ENCODE measurements at places on chromosomes 6 and 20.

GRCh38 chr20:1863296-1863695 lies 31.9 kb upstream of the SIRPA start:
- DNase-seq: no peak

- no peak for DNase-seq
Measured at GRCh38 chr6:133313068-133313467, 71.9 kb downstream of the EYA4 start.

GRCh38 chr20:44406572-44407137 lies 51.2 kb downstream of the HNF4A start:
- no peak for DNase-seq

- DNase-seq: no peak
Measured at GRCh38 chr6:12845224-12846004, 128.8 kb downstream of the PHACTR1 start.

GRCh38 chr6:111770263-111771093 lies 102.8 kb downstream of the FYN start:
- no peak for DNase-seq

DNA sequence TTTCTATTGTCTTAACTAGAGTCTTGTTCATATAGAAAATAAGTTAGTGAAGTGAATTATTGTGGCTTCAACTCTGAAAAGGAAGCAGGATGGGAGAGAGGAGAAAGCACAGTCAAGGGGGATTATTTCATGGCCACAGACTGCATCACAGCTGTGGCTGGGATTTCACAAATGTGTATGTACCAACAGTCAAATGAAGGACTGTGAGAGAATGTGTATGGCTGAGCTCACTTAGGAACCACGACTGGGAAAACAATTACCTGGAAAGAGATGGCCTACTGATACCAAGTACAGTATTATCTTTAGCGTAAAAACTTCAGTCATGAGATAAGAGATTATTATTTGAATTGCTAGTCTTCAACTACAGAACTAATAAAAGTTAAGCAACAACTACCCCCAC lies 54.9 kb downstream of the SESN1 start:
- no peak for DNase-seq

DNA sequence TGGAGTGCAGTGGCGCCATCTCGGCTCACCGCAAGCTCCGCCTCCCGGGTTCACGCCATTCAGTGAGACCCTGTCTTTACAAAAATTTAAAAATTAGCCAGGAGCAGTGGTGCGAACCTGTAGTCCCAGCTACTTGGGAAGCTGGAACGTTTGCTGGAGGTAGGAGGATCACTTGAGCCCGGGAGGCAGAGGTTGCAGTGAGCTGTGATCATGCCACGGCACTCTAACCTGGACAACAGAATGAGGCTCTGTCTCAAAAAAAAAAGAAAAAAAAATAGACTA lies 5.7 kb upstream of the PARD6B start:
- DNase-seq: no peak

DNA sequence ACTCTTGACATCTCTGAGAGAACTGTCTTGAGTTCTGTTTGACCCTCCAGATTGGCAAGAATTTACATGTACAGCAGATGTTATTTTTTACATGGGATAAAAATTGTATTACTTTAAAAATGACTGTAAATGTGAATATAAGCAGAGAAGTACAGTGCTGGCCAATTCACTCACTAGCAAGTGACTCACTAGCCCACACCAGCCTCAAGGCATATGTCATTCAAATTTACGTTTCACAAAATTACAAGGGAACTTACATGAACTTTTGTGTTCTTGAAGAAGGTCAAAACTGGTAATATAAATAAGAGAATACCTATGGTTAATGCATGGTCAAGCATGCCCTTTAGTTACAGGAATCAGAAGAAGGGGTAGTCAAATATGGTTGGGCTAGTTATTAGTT lies 54.0 kb upstream of the HMGCLL1 start:
- no peak for DNase-seq

GRCh38 chr6:24990944-24991809 lies 55.4 kb upstream of the RIPOR2 start:
- no peak for DNase-seq

- DNase-seq: no peak
Measured at GRCh38 chr20:11979306-11979990, 61.8 kb downstream of the BTBD3 start.

DNA sequence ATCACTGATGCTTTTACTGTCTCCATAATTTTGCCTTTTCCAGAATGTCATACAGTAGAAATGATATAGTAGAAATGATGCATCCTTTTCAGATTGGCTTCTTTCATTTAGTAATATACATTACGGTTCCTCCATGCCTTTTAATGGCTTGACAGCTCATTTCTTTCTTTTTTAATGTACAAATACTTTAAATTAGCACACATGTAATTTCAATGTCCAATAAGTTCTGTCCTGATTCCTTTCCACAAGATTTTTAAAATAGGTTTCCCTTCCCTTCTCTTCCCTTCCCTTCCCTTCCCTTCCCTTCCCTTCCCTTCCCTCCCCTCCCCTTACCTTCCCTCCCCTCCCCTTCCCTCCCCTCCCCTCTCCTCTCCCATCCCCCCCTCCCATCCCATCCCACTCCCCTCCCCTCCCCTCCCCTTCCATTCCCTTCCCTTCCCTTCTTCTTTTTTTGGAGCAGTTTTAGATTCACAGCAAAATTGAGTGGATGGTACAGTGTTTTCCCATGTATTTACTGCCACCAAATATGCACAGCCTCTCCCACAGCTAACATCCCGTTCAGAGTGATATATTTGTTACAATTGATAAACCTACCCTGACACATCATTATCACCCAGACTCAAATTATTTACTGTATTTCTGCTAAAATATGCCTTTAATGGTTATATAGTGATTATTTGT lies 398.8 kb downstream of the RNF144B start:
- no peak for DNase-seq

DNA sequence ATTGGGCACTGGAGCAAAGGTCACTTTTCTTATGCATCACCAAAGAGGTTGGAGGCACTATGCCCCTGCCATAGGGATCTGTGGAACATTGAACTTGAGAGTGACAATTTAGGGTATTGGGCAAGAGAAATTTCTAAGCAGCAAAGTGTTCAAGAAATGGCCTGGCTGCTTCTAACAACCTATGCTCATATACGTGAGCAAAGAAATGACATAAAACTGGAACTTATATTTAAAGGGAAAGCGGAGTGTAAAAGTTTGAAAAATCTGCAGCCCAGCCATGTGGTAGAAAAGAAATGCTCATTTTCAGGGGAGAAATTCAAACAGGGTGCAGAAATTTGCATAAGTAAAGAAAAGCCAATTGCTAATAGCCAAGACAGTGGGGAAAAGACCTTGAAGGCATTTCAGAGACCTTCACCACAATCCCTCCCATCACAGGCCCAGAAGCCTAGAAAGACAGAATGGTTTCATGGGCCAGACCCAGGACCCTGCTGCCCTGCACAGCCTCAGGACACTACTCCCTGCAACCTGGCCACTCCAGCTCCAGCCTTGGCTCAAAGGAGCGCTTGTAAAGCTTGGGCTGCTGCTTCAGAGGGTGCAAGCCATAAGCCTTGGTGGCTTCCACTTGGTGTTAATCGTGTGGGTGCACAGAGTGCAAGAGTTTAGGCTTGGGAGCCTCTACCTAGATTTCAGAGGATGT lies 24.4 kb downstream of the NCR2 start:
- no peak for DNase-seq

GRCh38 chr20:370151-370600 lies 10.4 kb upstream of the TRIB3 start:
- no peak for DNase-seq

DNA sequence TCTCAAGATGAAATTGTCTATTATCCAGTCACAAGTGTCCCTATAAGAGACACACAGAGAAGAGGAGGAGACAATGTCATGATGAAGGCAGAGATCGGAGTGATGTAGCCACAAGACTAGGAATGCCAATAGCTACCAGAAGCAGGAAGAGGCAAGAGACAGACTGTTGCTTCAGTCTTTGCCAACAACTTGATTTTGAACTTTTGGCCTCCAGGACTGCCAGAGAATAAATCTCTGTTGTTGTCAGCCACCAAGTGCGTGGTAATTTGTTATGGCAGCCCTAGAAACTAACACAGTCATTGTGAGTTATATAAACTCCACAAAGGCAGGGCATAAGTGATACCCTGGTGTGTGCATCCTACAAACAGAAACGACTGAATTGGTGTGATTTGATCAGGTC lies 517.0 kb downstream of the BTBD3 start:
- no peak for DNase-seq

DNA sequence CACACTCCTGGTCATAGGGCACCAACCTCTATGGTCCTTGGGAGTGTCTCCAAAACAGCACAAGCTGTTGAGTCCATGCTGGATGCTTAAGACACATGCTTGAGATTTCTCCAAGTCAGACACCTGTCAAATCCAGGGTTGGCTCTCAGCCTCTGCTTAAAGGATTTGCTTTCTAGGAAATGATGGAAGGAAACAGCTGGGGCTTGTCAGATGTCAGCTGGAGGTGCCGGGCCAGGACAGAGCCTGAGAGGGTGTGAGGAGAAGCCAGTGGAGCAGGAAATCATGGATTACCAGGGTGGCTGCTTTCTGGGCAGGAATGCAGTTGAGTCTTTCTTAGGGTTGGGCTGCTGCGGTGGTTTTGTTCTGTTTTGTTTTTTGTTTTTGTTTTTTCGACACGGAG lies 83.0 kb upstream of the FAM184A start:
- DNase-seq: no peak

DNA sequence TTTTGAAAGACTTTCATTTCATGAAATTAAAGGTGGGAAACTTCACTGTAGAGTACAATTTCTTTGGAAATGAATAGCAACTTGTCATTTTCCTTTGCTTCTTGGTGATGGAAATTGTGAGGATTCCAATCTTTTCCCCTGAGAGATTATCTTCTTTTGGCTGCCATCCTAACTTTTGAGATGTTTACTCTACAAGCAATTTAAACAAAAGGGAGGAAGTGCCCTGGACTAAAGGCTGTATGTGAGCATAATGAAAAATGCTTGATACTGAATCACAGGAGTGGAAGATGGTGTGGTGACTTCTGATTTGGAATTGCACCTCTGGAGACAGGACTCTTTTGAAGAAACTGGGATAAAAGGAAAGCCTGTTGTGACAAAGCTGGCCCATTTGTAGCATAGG lies 43.1 kb upstream of the JAG1 start:
- DNase-seq: no peak

GRCh38 chr6:134456226-134456625 lies 138.3 kb upstream of the SGK1 start:
- DNase-seq: no peak

DNA sequence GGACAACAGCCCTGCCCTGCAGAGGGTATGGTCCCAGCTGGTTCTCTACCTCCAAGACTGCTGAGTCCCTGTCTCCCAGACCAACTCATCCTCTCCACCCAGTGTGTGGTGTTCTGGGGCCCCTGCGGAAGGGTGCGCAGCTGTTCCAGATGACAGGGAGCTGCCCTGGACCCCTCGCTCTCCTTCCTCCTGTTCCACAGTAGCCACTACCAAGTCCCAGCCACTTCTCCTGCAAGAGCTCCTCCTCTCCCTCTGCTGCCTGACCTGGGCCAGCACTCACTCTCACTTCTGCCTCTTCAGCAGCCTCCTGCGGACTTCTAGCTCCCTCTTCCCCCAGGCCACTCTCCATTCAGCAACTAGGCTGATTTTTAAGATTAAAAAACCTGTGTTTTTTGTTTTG lies 40.1 kb upstream of the TMEM181 start:
- no peak for DNase-seq

GRCh38 chr20:61353261-61354000 lies 101.4 kb downstream of the CDH4 start:
- DNase-seq: no peak

DNA sequence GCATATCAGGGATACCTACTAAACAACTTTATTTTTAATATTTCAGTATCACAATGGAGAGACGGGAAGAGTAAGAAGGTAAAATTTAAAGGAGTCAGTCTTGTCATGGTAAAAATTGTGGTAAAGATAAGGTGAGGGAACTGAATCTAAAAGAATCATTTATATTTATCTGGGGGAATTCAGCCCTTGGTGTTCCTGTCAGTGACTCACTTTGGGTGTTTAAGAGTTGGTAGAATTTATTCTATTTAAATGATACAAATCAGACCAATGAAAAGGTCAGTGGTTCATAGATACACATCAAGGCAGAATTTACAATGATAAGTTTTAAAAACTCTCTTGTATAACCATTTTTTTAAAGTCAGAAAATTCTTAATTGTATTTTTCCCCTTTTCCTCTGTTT lies 164.4 kb downstream of the CDKAL1 start:
- DNase-seq: no peak

DNA sequence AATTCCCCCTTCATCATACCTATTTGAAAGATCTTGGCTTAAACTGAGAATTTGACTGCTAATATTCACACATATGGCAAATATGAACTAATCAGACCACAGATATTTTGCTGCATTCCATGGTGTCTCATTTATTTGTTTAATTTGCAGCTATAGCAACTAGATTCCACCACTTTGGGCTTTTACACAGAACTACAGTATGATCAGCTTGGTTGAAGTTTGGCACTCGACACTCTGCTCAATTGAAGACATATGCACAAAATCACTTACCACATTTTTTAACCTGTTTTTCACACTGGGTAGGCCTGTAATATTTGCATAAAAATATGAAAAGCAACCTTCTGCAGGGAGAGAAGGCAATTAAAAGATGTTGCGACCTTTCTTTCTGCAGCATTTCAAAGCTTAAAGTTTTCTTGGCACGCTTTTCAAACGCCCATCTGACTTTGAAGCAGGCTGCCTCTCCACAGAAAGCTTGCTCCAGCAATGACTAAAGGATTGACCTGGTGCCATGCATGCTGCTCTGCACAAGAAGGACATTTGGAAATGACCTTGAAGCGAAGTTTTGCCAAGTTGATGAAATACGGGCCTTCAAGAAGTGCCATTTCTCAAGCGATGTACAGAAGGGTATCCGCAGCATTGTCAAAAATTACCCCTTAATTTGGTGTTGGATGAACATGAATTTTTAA lies 126.7 kb downstream of the AIG1 start:
- no peak for DNase-seq

DNA sequence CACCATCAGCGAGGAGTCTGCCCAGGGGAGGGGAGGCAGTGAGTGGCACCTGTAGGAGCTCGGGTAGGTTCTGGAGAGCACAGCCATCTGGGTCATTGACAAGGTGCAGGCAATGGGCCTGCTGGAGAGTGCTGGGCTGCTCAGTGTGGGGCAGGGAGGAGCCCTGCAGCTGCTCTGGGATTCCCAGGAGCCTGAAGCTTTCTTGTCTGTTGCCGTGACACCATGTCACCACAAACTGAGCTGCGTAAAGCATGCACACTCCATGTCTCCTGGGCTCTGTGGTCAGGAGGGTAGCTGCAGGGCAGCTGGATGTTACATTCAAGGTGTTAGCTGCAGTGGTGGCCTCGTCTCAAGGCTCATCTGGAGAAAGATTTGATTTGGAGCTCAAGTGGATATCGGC lies 4.5 kb upstream of the SLC22A1 start:
- DNase-seq: no peak

DNA sequence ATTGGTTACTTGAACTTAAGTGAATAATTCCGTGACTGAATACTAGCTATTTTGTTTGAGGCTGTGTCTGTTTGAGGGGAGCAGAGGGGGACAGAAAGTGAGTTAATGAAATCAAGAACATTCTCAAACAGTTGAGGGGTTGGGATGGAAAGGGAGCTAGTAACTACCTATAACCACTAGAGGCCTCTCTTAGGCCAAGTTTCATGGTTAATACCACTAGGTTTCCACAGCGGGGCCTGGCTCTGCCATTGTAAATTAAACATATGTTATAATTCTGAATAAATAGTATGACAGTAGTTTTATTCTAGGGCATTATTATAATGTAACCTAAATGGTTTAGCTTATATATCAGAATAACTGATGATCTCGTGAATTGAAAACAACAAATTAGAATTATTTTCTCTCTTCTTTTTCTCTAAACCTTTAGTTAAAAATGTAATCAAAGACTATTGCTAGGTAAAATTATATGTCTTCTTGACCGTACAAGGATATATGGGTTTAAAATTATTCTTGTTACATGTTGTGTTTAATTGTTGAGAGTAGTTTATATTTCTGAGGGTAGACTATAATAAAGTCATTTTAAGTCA lies 108.1 kb downstream of the BCKDHB start:
- DNase-seq: no peak
